ENCODE measurements at places on chromosomes 5 and 9.

- DNase-seq = no peak
These were observed 154.0 kb downstream of the WDR70 start for GRCh38 chr5:37532976-37533740.

DNA sequence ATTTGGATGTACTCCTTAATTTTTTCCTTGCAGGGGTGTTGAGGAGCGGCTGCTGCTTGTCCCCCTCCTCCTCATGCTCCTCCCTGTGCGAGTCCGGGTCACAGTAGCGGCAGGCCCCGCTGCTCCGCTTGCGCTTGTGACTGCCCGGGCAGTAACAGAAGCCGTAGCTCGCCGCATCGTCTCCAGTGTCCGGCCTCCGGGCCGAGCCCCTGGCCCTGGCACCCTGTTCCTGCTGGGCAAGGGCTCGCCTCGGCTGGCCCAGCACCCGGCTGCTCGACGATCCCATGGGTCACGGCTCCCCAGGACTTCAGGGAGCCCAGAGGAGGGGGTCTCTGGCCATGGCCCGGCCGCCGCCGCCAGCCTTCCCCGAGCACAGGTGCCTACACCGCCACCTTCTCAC, at the start of gene GMCL2:
Gene GMCL2, minus strand, starts transcription at position 358 of the 400 bp plus-strand sequence. Its CDS starts 72 bp downstream, at position 286.
- no peak for DNase-seq

- no peak for DNase-seq
These were observed 10.6 kb upstream of the HMHB1 start for GRCh38 chr5:143801252-143801939.

GRCh38 chr9:19233344-19233743, 2.9 kb downstream of the DENND4C start:
- no peak for DNase-seq
